Mesenteric fat pad (tissue), 1 donor: ENCODE measurements at places on chromosomes 7 and 10. TPM values are rescaled to one million over a fixed set of nuclear protein-coding genes. Genes with fewer than 3 reads are reported as not detected.

DNA sequence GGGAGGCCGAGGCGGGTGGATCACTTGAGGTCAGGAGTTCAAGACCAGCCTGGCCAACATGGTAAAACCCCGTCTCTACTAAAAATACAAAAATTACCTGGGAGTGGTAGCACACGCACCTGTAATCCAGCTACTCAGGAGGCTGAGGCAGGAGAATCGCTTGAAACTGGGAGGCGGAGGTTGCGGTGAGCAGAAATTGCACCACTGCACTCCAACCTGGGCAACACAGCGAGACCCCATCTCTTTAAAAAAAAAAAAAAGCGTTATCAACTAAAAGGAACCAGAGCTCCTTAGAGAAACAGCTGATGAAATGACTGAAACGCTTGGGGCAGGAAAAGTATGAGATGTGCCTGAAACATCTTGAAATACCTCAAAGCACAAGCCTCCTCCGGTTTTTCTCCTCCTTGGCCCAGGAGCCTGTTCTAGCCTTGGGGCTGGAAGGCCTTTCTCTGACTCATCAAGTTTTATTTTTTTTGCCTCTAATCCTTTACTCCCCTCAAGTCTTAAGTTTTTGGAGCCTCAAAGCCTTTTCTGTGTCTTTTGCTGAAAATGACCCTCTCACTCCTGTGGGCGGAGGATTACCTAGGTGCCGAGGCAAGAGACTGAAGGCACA, 2.6 kb upstream of the METTL27 start:
- no peak for DNase-seq

SPDYE9 gene
- not detected for total RNA-seq

LIMK1 gene
- 23.1 TPM for total RNA-seq

- DNase-seq = no peak
Observed at GRCh38 chr7:50396856-50397255, 53.3 kb downstream of the FIGNL1 start.

- no peak for DNase-seq
Observed at GRCh38 chr7:26186364-26187311, 13.9 kb downstream of the HNRNPA2B1 start.

AOAH gene
- 9.4 TPM for total RNA-seq

DNA sequence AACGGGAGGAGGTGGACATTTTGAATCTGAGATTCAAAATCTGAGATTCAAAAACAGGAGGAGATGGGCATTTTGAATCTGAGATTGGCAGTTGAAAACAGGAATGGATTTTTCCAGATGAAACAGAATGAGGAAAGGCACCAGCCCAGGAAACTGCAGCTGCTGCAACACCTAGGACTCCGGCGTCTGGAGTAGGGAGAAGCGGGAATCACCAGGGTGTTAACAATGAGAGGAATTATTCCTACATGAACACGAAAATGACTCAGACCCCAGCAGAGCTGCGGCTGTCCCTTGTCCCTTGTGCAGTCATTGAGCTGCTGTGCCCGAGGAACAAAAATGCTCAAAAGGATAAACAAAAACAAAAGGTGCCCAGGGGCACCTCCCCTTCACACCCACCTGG, 59.9 kb upstream of the KAT6B start:
- no peak for DNase-seq

TMEM106B gene
- 35.4 TPM for total RNA-seq
